ENCODE measurements at places on chromosomes 6 and 20.

DNA sequence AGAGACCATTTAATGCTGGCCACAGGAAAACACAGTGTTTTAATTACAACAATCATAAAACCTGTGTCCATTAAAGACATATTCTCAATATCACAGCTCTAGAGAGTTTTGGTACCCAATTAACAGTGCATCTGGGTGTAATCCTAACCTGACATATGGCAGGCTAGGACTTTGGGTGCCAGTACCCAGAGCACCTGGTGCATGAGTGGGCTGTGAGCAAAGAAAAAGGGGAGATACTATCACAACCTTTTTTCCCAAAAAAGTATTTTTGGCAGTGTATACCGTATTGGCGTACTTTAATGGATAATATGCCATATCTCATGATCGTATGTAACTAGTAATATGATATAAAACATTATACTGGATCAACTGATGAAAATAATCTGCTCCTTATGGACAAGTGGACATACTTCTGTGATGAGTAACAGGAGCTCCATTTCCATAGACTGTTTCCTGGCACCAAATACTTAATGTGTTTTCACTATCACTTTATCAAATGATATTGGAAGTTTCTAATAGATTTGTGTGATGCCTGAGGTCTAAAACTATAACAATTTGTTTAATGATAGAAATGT, 91.7 kb downstream of the COL19A1 start:
- DNase-seq, result no peak

DNA sequence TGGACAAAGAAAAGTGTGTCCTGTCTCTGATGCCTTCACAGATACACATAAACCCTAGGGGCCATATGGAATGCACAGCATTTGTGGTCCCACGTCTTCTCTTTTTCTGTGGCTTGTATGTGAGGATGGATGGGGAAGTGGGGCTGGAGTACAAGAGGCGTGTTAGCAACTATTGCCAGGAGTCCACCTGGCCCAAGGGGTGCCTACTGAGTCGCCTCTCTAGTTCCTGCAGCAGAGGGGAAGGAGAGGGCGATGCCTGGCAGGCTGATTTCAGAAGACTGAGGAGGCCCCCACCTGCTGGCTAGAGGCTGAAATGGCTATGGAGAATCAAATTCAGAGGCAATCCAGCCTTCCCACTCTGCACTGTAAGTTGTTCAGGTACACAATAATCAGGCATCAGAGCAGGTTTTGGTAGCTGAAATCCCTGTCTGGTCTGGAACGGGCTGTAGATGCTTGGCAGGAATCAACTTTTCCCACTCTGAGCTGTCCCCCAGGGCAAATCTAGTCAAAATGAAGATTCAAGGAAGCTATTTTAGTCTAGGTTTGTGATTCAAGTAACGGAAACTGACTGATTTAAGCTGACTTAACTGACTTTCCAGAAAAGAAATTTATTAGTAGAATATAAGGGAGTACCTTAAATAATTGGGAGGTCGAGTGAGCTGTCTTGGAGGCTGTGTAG, 14.9 kb upstream of the PPARD start:
- peak; percentile 55 for DNase-seq

GRCh38 chr6:26304797-26305640, 60.0 kb upstream of the BTN3A2 start:
- DNase-seq, result no peak

GRCh38 chr6:56339524-56339923, 92.1 kb upstream of the COL21A1 start:
- no peak for DNase-seq

DNA sequence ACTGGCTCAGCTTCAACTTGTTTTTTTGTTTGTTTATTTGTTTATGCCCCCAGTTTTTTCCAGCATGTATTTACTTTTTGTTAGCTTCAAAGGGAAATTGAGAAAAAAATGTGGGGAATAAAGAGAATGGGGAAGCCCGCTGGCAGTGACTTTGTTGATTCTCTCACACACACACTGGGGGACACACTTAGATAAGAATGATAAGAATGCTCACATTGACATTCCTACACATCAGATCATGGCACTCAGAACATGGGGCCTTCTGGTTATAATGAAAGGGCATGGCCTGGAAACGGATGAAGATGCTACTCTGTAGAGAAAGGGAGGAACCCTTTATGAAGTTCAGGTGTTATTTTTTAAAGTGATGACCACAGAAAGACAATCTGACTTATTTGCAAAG, 15.6 kb upstream of the DAAM2 start:
- DNase-seq, result no peak

DNA sequence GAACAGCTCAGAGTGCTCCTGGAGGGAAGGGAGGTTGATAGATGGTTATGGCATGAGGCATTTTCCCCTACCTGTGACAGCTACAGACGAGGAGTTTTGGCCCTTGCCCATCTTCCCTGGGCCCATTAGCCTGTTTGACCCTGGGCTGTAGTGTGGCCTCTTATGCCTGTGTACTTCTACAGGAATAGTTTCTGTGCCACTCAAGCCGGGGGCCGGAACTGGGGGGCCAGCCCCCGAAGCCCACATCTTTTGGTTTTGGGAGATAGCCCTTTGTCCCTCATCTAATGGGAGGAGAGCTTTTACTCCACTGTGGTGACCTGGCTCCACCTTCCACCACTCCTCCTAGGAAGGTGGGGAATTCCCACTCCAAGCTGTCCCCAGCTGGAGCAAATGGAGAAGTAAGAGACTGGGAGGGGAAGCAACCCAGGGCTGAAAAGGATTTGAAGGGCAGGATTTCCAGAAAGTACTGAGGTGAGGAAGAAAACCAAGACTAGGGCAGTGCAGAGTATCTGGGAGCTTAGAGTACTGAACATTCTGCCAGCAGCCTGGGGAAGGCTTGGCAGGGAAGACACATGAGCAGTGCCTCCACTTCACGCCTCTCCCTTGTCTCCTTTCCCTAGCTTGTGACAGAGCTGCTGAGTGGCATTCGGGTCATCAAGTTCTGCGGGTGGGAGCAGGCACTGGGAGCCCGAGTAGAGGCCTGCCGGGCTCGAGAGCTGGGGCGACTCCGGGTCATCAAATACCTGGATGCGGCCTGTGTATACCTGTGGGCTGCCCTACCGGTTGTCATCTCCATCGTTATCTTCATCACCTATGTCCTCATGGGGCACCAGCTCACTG, 6.9 kb downstream of the ABCC10 start:
- DNase-seq, result no peak

- DNase-seq, result peak; percentile 63
Observed at GRCh38 chr6:13908955-13909381, 15.8 kb upstream of the RNF182 start.

GRCh38 chr20:50724851-50725723, 6.3 kb upstream of the PARD6B start:
- DNase-seq, result peak; percentile 96

GRCh38 chr20:38315290-38315966, 11.5 kb downstream of the BPI start:
- DNase-seq, result no peak

DNA sequence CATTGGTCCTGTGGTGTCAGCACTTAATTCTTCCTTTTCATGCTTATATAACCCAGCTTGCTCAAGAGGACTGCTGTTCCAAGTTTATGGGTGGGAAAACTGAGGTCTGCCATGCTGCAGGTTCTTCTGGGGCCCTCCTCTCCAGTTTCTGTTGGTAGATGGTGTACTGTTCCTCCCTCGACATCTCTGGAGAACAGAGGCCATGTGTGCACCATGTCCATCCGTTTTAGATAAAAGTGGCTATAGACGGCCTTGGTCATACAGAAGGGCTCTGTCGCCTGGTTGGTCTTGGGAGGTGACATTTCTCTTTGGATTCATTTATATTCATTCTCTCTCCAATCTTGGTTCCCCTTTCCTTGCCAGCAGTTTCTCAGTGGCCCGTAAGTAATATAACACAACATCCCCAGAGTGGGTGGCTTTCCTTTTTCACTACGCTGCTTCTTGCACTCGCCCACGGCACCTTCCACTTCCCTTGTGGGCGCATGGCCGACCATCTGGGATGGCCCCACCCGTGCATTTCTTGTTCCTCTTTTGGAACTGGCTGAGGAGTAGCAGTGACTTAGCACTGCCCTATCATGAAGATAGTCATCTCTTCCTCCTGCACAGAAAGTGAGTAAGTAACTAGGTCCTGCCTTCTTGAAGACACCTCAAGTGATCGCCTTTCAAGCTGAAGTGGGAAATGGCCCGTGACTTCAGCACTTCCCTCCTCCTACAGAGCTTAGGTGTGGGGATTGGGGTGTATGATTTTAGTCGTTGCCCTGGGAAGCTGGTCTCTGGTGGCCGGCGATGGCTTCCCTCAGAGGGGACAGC, 94.2 kb downstream of the RREB1 start:
- DNase-seq, result no peak

DNA sequence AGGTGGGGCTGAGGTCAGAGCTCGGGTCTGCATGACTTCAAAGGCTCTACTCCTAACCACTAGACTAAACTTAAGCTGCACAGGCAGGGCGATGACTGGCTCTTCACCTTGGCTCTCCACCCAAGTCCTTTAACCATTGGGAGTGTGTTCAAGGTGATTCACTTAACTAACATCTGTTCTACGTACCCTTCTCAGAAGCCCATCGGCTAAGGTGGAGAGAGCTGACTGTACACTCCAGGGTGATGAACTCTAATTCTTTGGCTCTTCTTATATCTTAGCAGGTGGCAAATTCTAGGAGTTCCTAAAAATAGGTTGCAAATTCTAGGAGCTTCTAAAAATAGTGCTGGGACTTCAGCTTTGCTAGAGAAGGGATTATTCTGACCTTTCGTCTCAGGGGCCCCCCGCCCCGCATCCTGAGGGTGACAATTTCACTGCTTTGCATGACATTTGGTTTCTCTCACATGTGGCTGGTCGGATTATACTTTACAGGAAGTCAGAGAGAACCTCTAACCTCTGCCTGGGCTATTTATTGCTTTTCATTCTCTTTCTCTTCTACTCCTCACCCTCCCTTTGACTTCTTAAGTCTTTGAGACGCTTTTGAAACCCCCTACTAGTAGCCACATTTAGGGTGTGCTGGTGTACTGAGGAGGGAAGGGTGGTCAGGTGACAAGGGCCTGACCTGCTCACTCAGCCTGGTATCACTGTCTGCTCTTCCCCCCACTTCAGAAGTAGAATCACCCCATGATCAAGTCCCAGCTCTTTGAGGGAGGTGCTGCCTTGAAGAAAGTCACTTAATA, 55.5 kb downstream of the PRDM1 start:
- DNase-seq, result no peak

GRCh38 chr6:14235653-14236356, 118.2 kb downstream of the CD83 start:
- no peak for DNase-seq

GRCh38 chr6:126063512-126064146, 77.3 kb downstream of the TRMT11 start:
- no peak for DNase-seq

GRCh38 chr20:3629893-3630292, 33.3 kb downstream of the GFRA4 start:
- DNase-seq, result no peak

- no peak for DNase-seq
Observed at GRCh38 chr20:16479666-16480065, 93.6 kb downstream of the KIF16B start.

- no peak for DNase-seq
Observed at GRCh38 chr20:43515628-43516027, 8.1 kb downstream of the L3MBTL1 start.

DNA sequence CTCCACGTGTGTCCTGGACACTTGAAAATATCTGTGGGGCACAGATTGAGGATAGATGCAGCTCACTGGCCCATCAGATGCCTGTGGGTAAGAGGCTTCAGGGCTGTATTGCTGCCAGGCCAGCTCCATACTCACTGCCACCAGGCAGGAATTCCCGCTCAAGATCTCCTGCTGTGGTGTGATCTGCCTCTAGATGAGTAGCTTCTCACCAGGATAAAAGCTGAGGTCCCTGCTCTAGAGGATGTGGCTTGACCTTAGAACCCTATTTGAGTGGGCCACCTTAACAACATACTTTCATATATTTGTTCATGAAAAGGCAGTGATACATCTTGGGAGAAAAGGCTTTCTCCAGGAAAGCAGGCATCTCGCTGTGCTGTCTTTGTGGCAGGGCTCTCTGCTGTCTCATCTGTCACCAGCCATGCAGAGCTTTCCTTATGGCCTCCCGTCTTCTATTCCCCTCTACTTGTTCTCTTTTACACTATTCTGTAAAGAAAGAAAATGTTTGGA, 165.7 kb upstream of the RNF217 start:
- DNase-seq, result no peak

- DNase-seq, result no peak
Observed at GRCh38 chr6:78629154-78629721, 238.1 kb upstream of the IRAK1BP1 start.

DNA sequence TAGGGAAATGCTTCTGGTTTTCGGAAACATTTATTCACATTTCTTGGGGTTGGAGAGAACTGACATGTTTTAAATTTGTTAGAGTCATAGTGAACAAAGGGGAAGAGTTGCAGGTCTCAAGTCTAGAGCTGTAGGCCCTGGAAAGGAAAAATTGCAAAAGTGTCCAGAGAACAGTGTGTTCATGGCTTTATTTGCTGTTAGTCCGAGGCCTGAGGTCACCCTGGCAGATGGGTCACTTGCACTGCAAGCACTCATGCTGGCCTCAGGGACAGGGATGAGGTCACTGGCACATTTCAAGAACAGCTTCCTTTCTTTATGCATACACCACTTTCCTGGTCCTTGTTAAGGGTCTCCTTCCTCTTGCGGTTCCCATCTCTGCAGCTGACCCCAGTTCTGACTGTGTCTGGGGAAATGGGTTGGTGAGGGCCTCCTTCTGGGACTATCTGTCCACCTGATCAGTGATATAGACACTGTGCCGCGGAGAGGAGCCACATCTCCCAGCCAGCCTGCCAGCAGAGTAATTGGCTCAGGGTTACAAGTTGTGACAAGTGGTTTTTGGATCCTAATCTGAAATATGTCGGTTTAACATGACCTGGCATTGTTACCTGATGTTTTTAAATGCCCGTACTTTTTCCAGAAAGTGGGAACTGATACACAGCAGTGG, 194.0 kb downstream of the EYA4 start:
- no peak for DNase-seq

DNA sequence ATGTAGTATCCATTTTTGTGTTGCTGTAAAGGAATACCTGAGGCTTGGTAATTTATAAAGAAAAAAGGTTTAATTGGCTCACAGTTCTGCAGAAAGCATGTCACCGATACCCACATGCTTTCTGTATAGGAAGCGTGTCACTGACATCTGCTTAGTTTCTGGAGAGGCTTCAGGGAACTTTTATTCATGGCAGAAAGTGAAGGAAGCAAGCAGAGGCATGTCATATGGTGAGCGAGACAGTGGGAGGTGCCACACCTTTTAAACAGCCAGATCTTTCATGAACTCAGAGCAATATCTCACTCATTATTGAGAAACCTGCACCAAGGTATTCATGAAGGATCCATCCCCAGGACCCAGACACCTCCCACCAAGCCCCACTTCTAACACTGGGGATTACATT, 3.5 kb downstream of the SUMO4 start:
- DNase-seq, result no peak

All from ACHN (cell line).